ENCODE measurements at places on chromosomes 3 and 15.

DNA sequence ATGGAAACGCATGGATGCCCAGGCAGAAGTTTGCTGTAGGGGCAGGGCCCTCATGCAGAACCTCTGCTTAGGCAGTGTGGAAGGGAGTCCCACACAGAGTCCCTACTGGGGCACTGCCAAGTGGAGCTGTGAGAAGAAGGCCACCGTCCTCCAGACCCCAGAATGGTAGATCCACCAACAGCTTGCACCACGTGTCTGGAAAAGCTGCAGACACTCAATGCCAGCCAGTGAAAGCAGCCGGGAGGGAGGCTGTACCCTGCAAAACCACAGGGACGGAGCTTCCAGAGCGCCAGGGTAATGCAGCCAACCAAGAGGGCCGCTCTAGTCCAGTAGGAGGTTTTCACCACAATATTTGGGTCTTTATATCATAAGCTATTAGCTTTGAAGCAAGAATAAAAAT, 97.1 kb upstream of the IQSEC1 start:
- no peak for DNase-seq

DNA sequence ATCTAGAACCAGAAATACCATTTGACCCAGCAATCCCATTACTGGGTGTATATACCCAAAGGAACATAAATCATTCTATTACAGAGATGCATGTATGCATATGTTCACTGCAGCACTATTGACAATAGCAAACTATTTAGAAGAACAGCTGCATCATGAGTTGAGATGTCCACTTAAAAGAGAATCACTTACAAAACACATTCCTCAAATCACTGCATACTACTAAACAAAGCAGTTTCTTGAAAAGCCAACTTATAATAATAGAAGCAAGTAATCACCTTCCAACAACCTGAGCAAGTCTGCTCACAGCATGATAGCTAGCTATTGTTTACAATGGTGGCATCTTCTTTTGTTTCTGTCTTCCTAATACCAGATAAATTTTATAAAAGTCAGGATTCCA, 454.7 kb upstream of the ADAMTS9 start:
- DNase-seq, result no peak

DNA sequence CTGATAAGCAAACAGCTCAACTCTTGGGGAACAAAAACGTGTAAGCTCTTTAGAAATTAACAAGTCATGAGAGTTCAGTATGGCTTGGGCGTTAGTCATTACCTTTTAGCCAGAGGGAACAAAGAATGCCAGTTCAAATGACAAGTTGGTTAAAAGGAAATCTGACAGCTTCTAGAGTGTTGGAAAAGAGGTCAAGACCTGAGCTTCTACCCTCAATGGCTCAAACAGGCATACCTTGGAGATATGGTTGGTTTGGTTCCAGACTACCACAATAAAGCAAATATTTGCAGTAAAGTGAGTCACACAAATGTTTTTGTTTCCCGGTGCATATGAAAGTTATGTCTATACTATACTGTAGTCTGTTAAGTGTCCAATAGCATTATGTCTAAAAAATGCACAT, 136.1 kb downstream of the CACNA1D start:
- no peak for DNase-seq

DNA sequence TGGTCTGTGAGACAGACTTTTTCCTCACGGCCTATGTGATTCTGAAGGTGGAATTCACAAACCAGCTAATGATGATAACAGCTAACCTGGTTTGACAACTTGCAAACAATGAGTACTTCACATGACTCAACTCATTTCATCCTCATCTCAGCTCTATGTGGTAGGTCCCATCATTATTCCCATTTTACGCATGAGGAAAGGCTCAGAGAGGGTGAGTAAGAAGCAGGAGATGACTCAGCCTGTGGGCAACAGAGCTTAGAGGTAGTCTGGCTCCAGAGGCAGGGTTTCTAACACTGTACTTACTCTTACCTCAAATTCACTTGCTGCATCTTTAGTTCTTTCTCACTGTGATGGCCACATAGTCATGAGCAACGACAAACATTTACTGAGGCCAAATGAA, 25.8 kb upstream of the PSMD6 start:
- no peak for DNase-seq

DNA sequence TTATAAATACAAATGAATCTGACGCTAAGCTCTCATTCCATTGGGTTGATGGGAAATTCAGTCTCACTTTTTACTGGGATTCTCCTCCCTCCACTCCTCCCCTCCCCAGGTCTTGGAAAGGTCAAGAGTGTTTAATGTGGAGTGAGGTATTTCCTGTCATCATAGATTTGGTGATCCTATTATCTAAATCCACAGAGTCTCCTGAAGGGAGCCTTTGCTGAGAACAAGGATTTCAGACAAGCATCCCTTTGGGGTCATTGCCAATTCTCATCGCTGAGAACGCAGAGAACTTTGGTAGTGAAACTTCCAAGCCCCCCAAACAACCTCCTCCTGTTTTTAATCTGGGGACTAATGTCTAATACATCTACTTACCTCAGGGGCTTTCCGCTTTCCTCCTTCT, 297.9 kb downstream of the OTOL1 start:
- DNase-seq, result no peak

DNA sequence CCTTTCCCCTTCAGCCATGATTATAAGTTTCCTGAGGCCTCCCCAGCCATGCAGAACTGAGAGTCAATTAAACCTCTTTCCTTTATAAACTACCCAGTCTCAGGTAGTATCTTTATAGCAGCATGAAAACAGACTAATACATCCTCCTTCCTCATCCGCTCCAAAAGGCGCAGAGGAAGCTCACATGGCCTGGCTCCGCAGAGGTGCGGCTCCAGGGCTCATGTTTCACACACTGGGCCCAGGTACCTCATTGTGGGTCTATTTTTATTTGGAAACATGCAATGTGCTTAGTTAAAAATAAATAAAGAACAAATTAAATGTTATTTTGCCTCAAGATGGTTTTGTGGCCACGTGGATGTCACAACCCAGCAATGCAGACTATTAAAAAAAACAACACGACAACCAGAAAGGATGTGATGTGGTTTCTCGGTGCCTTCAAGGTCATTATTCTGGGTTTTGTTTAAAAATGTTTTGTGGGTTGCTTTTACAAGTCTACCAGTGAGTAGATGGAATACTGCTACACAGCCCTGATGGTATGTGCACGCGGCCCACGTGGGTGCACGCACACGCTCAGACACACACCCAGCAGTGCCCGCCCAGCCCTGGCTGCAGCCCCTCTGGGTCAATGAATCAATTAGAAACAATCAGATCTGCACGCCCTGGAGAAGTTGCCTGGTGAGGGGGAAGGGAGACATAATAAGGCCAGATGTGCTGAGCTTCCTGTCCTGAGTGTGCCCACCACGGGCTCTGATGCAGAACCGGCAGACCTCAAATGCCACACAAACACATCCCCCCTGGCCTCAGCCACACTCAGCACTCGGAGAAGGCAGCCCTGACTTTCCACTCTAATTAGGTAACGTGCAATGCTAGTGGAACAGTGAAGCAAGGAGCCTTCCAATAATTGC, 140.1 kb downstream of the ADAMTS17 start:
- DNase-seq, result no peak

All from activated T-cell treated with anti-CD3 and anti-CD28 coated beads for 1 hour (primary cell).